ENCODE measurements at places on chromosomes 12 and 14.

GRCh38 chr12:65293735-65294134, 15.3 kb downstream of the MSRB3 start:
- DNase-seq = no peak

- no peak for DNase-seq
Observed at GRCh38 chr12:27766587-27766986, 13.4 kb upstream of the KLHL42 start.

DNA sequence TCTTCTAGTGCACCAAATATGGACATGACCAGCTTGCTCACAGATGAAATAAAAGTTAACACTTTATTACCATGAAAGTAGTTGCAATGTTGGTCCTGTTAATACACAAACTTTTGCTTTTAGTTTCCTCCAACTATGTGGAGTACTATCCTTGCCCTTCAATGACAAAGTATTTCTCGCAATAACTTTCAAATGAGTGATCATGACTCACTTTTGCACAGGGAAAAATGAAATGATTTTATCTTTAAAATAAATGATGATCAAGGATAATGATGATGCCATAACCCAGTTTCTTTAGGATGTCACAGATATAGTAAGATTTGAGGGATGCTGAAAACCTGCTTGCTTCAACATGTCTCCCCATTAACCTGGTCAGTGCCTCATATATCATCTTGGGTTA, 254.0 kb upstream of the KITLG start:
- no peak for DNase-seq

DNA sequence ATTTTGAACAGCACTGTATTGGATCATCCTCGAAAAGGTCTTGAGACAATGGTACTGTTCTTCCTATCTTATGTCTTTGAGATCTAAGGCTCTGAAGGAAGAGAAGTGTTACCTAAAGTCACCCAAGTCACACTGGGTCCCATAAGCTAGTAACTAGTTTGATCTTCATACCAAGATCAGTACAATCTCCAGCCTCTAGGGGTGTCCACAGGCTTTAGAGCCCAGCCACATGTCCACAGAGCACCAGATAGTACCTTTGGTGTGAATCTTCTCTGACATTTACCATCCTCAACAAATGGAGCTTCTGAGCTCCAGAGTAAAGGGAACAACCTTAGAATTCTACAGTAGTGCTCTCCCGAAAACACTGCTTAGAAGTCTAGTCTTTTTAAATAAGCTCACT, 78.7 kb downstream of the KSR2 start:
- no peak for DNase-seq

- no peak for DNase-seq
Observed at GRCh38 chr12:6667559-6668210, 4.8 kb upstream of the ING4 start.

- DNase-seq = no peak
Observed at GRCh38 chr12:110020956-110021355, 21.7 kb downstream of the ANKRD13A start.

- DNase-seq = no peak
Observed at GRCh38 chr12:92654929-92655328, 47.9 kb upstream of the PLEKHG7 start.

- no peak for DNase-seq
Observed at GRCh38 chr14:99350751-99351150, 78.8 kb upstream of the BCL11B start.

DNA sequence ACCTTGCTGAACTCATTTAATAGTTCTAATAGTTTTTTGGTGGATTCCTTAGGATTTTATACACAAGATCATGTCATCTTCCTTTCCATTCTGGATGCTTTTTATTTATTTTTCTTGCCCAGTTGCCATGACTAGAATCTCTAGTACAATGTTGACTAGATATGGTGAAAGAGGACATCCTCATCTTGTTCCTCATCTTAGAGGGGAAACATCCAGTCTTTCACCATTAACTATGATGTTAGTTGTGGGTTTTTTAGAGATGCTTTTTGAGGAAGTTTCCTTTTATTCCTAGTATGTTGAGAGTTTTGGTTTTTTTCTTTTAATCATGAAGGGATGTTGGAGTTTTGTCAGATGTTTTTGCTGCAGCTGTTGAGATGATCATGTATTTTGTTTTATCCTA, 8.7 kb downstream of the ANKRD13A start:
- no peak for DNase-seq

GRCh38 chr12:52519826-52520662, at the start of gene KRT5:
Gene KRT5, minus strand, starts transcription at chr12:52520394. Its CDS starts 98 bp downstream, at chr12:52520296.
- no peak for DNase-seq

GRCh38 chr14:32134448-32135097, 57.5 kb downstream of the ARHGAP5 start:
- DNase-seq = no peak
